ENCODE measurements at places on chromosomes 2 and 18.

DNA sequence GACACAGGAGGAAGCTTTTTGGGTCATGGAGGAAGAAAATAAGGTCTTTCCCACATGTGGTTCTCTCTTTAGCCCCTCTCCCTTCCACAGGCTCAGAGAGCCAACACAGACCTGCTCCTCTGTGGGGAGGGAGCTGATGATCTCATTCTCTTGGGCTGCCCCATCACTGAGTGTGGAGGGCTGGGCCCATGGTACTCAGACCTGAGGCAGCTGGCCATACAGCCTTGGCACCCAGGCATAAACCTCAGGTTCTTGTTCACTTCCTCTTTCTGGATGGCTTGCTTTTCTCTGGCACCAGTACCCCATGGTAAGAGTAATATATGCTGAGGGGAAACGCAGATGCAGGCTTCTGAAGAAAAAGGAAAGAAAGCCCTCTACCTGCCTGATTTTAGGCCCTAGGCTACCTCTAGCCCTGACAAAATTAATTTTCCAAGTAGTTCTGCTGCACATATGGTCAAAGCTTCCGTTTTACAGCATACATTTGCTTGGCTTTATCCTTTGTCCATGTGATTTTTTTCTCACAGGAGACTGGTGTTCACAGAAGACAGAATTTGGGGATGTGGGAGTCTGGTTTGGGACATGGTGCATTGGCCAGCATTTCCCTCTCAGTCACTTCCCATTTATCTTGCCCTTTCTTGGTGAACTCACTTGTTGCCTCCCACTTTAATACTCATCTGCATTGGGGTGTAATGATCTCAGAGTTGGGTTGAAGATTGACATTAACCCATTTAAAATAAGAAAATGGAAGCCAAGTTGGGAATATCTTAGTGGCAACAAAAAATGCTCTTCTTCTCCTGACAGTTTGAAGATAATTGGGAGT, 11.1 kb downstream of the DHRS9 start:
- DNase-seq, result no peak

DNA sequence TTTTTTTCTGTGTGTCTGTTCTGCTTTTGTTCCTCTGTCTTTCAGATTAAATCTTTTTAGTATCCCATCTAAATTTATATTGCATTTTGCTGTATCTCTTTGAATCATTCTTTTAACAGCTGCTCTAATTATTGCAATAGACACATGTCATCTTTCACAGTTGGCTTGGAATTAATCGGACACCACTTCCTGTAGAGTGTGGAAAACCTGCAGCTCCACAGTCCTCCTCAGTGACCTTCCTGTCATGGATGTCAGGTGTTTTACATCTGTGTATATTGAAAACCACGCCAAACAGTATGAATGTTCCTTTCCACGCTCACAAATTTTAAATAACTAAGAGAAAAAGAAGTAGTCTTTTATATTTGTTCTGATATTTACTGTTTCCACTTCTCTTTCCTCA, 135.3 kb downstream of the PXDN start:
- DNase-seq, result no peak

- DNase-seq, result no peak
These were observed 2.6 kb downstream of the NAPG start for GRCh38 chr18:10528439-10528838.

DNA sequence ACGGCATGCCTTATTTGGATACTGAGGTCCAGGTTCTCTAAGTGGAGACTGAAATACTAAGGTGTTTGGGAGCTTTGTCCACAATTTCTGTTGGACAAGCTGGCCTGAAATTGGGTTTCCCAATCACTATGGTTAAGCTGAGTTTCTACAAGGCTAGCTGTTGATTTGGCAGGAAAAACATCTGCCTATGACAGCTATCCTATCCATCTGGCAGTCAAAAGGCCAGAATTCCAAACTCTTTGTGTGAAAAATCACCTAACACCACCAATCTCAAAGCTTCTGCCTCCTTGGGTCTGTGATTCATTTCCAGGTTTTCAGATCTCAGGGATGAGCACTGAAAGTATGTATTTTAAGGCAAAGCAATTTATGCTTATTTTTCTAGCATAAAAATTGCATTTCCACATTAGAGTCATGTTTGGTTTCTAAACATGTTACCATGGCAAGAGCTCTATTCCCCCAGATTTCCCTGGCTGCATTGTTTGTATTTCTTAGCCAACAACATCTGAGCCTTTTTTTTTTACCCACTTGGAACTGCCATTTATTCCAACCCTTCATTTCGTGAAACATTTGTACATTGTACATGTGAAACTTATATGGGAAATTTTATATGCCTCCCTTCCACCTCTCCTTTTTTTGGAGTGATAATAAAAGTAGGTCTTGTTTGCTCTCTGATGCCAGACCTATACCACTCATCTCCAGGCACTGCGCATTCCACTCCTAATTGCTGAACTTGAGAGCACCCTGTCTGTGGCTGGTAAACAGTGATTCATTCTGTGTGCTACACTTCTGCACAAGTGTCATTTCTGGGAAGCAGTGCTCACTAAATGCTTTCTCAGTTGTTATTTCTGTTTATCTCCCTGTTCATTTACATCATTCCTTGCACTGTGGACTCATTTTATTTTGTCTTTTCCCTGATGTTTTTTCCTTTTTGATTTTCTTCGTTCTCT, 15.9 kb upstream of the CCDC85A start:
- no peak for DNase-seq

GRCh38 chr2:219851801-219852481, 224.5 kb downstream of the SLC4A3 start:
- no peak for DNase-seq

- no peak for DNase-seq
These were observed 122.1 kb upstream of the FOSL2 start for GRCh38 chr2:28270456-28271152.

GRCh38 chr2:233255151-233255550, 3.7 kb downstream of the ATG16L1 start:
- no peak for DNase-seq

DNA sequence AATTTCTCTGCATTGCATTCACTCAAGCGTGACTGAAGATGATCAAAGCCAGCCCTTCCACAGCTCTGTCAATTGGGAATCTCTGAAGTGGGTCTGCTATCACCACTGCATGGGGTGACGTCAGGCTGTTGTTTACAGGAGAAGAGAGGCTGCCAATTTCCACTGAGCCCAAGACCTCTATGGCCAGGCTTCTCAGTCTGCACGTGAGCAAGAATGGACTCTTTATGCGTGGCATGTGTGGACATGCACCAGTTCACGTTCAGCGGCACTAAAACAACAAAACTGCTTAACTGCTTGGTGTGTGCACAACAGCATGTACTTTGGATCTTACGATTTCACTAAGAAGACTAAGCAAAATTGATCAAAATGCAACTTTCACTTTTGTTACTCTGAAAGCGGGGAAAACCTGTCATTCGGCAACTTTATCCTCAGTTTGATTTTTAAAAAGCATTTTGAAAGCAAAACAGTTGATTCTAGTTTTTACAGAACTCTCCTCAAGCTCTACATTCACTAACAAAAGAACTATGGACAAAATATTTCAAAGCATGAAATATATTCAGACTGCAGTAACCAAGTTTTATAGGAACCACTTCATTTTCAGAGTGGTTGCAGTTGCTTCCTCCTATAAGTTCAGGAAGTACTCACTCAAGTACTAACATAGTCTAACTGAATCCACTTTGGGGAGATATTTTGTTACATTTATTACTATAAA, 77.0 kb upstream of the SERTAD2 start:
- DNase-seq, result peak; percentile 64

DNA sequence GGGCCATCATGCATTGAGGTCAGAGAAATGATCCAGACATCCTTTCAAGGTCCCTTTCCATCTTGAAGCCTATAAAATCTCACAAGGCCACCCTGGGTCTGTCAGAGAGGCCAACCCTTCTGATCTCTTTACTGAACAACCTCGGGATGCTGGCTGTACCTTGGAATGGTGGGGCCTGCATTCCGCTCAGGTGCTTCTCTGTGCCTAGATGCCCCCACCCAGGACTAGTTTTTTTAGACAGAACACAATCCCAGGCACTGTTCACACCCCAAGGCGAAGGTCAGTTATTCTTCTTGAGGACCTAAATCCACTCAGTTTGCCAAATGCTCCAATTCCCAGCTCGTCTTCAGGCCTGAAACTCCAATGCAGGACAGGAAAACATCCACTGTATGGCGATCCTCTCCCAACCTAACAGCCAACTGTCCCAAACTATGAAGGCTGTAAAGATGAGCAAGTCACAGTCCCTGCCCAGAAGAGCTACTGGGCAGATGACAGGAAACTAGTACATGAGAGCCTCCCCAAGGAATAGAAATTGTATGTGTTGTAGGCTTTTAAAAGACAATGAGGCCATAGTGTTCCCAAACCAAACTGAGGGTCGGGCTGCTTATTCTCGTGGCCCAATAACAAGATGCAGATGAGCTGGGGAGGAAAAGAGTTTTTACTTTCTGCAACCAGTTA, 154.4 kb upstream of the ACAA2 start:
- DNase-seq, result no peak

DNA sequence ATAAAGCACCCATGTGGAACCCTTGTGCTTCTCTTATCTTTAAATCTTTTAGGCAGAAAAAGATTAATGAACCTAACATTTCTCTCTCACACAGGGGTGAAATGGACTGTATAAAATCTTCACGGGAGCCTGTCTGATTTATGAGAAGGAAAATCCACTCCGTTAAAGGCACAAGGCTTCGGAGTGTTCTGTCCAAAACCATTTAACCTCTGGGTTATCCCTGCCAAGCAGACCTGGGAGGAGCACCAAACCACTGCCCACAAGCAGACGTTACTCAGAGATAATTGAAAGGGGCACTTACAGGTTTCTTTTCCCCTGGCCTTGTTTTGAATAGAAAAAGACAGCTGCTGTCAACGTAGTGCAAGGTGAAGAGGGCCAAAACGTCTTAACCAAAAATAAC, 184.4 kb upstream of the DOK6 start:
- DNase-seq, result no peak

- DNase-seq, result no peak
These were observed 5.7 kb upstream of the OTOS start for GRCh38 chr2:240146141-240146561.

DNA sequence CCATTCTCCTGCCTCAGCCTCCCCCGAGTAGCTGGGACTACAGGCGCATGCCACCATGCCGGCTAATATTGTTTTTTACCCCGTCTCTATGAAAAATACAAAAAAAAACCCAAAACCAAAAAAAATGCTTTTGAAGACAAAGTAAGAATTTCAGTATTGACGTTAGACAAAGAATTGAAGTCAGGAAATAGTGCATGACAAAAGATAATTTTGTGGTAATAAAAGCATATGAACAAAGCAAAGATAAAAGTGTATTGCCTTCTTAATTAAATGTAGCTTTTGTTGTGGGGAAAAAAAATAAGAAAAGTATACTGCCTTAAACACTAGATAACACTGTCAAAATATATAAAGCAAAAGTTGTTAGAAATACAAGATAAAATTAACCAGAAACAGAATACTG, 86.8 kb downstream of the ANKRD12 start:
- no peak for DNase-seq

- DNase-seq, result no peak
These were observed 148.7 kb downstream of the AGAP1 start for GRCh38 chr2:235642446-235643098.

- no peak for DNase-seq
These were observed 65.8 kb downstream of the CRIM1 start for GRCh38 chr2:36421379-36421778.

DNA sequence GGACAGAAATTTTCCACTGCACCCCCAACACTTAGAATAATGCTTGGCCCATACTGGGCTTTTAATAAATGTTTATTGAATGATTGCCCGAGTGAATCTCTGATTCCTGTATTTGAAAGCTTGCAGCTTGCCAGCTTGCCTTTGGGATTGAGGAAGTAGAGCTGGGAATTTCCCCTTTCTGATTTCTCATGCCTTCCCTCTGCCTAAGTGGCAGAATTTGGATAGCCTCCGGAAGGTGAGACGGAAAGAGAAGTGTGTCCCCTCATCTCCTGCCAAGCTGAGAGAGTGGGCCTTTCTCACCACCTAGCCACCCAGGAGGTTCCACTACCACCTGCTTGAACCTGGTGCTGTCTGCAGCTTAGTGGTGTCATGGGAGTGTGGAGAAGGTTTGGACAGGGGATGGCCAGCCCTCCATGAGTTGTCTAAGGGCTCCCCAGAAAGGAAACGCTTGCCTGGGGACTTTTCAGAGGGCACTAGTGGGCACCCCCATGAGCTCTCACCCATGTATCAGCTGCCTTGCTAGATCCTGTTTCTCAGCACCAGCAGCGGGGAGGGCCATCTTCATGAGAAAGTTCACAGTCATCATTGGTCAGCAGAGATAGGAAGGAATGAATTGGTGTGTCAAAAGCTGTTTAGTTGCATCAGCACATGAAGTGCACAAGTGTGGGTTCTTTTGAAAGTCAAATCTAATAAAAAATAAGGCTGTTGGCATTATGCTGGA, 8.6 kb upstream of the NCOA1 start:
- DNase-seq, result no peak

DNA sequence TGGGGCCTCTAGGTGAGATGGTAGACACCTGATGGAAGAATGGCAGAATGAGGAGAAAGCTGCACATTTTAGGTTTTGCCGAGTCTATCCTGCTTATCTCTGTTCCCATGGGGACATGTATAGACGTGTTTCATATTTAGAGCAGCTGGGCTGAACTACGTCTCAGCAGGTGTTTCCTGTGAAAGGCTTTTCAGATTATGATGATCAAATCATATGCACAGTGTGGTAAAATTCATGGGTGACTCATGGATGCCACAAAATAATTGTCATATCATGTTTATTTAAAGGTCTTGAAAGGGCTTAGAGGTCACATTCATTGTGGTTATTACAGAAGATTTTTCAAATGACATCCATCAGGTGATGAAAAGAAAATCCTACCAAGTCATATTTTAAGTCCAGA, 90.5 kb downstream of the ICOS start:
- no peak for DNase-seq

GRCh38 chr2:162928356-162928755, 89.8 kb upstream of the KCNH7 start:
- no peak for DNase-seq

GRCh38 chr2:177998006-177998405, 74.6 kb downstream of the PDE11A start:
- DNase-seq, result no peak

- DNase-seq, result no peak
These were observed 79.4 kb upstream of the TCF7L1 start for GRCh38 chr2:85053802-85054201.

DNA sequence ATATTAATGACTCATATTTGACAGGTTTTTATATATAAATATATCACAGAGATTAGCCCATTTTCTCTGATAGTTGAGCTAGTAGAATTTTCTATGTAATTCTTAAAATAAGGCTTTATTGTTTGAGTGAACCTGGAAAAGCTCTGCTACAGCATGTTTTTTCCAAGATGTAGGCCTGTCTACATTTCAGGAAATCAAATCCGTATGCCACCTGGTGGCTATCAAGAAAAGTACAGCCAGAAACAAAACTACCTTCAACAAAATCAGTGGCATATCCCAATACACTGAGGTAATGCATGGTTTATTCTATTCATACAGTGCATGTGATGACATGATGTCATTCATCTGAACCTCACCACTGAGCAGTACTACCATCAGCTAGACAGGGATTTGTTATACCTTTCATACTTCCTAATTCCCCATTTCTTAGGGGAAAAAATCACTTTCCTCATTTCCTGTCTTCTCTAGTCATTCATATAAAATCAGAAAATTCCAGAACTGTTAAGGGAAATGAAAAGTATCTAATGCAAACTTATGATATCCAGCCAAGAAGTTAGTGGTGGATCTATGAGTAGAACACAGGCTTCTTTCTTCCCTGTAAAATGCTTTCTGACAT, 310.4 kb upstream of the SYT4 start:
- DNase-seq, result no peak

GRCh38 chr2:6535572-6535971, 330.1 kb downstream of the CMPK2 start:
- DNase-seq, result no peak

- no peak for DNase-seq
These were observed 128.0 kb upstream of the CD302 start for GRCh38 chr2:159925975-159926374.

All from forelimb muscle (tissue), 1 donor.